GM04503 (cell line): ENCODE measurements at places on chromosomes 2 and 18.

GRCh38 chr2:109299536-109299935 lies 170.5 kb downstream of the SH3RF3 start:
- DNase-seq, result no peak

DNA sequence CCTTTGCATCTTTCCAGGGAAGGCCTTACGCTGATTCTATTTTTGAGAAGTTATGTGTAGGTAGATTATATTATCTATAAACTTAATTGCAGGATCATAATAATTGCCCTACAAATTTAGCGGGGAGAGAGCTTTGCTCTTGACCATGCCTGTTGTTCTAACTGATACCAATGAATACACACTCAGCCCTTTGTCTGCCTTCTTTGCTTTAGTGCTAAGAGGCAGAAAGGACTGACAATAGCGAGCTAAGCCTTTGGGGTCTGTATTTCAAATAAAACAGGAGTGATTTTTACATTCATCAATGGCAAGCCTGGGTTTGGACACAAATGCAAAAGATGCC lies 115.3 kb upstream of the STON1 start:
- DNase-seq, result no peak

DNA sequence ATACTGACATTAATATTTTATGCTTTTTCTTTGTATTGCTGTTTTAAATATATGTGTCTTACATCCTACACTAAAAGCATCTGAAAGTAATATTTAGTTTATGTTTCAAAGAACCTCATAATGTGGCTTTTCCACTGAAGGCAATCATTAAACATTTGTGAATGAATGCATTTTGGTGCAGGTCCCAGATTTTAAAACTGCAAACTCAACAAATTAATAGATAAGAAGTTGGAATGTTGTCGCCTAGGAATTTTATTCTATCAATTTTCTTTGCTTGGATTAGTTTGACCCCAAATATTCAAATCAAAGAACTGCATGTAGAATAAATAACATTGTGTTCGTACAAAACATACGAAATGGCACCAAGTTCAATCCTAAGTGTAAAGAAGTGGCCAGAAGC lies 44.7 kb downstream of the ATF2 start:
- DNase-seq, result no peak

DNA sequence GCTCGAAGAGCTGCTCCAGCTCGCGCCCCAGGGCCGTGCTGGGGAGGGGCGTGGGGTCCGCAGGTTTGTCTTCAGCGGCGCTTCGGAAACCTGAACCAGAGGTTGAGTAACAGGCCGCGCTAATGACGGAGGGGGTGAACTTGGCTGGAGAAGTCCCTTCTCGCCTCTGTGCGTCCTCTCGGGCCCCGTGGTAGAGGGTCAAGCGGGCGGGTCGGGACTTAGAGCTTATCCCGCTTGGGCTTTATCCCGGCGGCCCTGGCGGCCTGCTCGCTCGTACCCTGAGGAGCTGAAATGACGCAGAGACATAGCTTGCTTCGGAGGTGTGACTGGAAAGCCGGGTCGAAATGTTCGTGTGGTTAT lies 479 bp downstream of the RNMT start:
- no peak for DNase-seq

DNA sequence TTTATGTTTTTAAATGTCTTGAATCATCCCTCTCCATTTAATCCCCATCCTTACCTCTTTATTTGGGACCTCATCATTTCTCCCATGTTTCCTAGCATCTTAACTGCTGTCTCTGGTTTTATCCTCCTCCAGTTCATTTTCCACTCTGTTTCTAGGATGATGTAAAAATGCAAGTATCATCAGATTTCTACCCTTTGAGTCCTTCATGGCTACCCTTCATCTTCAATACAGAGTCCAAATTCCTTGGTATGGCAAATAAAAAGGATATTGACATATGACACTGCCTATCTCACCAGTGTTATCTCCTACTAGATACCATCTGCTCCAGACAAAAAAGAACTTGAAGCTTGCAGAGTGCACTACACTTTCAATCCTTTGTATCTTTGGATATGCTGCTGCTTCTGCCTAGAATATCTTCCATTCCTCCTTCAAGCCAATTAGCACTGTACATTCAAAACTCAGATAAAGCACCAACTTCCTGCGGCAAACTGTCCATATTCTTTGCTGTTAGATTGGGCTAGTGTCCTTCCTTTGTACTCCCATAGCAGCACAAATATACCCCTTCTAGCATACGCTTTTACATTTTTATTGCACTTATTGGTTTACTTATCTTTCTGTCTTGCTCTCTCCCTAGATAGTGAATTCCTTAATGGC lies 24.6 kb upstream of the TLK1 start:
- DNase-seq, result no peak
